ENCODE measurements at places on chromosomes 11 and 22.
A peak's percentile ranks its signal among the peaks of the same experiment; 100 is the strongest.

DNA sequence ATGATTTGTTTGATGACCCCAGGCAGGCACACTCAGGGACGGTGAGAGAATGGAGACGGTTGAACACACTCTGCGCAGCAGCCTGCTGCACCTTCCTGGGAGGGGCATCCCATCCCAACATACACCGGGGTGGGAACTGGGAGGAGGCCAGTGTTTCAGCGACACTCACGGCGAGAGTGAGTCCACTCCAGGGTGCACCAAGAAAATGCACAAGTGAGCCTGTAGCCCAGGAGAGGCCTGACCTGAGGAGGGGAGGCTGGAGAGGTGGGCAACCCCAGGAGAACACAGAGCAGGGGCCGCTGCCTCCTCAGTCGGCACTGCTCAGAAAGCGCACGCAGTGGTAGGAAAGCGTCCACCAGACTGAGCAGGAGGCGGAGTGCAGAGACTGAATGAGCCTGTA is 54.5 kb downstream of the IGF2 start:
- no peak for DNase-seq

DNA sequence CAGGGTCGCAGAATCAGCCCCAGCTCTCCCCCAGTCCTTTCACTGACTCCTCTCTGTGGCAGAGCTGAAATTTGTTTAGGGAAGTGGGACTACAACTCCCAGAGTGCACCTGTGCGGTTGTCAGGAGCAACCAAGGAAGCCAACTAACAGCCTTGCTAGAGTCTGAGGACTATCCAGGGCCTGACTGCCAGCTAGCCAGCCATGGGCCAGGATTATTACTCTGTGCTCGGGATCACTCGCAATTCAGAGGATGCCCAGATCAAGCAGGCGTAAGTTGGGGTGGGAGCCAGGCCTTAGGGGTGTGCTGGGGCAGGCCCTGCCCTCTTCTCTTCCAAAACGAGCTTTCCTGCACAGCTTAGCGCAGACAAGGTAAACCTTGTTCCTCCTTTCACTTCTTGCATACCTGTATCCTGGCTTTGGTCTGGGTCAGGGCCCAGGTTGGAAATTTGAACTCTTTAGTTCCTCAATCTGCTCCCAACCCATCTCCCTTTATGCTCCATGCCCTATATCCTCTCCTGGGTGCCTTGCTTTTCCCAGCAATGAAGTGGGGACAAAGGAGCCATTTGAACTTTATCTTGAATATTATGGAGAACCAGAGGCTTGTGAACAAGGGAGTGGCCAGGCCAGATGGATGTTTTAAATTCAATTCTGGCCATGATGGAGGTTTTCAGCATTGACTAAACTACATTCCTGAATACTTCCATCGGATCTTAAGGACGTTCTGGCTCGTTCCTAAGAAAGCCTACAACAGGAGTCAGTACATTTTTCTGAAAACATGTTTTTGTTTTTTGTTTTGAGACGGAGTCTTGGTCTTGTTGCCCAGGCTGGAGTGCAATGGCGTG is at the start of gene DNAJB13:
Gene DNAJB13 (plus strand): TSS at position 158 of the 842 bp plus-strand sequence. CDS start 44 bp downstream, at position 202.
- DNase-seq: peak; percentile 47

- DNase-seq: peak; percentile 33
These were observed 1.2 kb downstream of the KMT2A start for GRCh38 chr11:118437208-118438125.

GRCh38 chr11:28616160-28616965 is 508.2 kb downstream of the METTL15 start:
- no peak for DNase-seq

GRCh38 chr22:37427711-37428635 is 694 bp upstream of the ELFN2 start:
- no peak for DNase-seq

DNA sequence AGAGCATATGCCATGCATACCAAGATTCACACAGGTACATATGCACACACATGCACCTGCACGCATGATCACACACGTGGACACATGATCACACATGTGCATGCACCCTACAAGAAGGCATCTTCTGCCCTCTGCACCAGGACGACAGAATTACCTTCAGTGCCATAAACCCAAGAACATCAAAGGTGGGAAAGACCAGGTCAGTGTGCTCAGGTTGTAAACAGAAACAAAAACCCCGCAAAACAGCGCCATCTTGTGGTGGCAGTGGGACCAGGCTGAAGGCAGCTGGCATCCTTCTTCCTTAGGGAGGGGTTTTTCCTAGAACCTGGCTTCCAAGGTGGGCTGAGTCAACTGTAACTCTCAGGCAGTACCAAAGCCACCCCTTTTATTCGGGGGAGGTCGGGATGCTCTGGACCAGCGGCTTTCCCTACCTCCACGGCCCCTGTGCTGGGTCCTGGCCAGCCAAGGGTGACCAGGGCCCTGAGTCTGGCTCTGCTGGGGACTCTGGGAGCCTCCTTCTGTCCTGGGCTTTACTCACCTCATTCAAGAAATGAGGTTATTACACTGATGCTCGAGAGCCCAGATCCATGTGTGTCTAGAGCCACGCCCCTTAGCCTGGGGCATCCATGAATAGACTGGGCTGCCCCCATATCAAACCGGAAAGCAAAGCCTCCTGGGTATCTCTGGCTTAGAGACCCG is 69.4 kb upstream of the FGF3 start:
- peak; percentile 12 for DNase-seq

DNA sequence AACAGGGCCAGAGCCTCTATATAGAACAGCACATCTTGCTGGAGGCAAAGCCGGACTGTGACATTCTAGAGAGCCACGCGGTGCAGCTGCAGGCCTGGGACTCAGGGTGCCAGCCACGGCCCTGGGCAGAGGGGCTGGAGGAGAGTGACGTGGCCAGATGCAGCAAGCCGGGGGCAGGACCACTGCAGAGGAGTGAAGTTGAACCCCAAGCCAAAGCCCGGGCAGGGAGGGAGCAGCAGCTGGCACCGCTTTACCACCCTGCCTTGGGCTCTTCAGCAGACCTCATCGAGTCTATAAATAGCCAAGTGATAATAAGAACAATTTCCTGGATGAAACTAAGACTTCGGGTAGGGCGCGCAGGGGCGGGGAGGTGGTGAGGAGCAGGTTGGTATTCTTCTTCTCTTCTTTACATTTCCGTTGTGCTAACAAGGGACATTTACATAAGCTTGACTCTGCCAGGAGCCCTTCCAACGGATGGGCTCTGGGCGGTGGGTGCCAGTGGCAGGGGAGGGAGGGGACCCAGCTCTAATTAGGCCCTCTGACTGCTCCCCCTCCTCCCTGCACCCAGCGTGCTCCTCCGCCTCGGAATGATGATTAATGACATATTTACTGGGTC is 110.2 kb downstream of the ST3GAL4 start:
- DNase-seq: peak; percentile 41

- no peak for DNase-seq
These were observed 45.8 kb downstream of the ELFN2 start for GRCh38 chr22:37381489-37381888.

DNA sequence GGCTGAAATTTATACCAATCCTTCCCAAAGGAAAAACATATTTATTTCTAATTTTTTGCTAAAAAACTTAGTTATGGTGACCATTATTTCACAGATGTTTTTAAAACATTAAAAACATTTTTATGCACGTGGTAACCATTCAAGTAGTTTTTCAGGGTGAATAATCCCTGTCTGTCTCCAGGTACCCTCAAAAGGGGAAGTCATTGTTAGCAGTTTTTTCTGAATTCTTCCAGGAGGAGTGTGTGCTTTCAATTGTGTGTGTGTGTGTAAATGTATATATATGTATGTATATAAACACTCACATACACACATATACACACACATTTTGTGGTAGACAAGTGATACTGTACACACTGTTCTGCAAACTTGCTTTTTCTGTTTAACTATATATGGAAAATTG is 43.9 kb downstream of the MIAT start:
- DNase-seq: no peak

DNA sequence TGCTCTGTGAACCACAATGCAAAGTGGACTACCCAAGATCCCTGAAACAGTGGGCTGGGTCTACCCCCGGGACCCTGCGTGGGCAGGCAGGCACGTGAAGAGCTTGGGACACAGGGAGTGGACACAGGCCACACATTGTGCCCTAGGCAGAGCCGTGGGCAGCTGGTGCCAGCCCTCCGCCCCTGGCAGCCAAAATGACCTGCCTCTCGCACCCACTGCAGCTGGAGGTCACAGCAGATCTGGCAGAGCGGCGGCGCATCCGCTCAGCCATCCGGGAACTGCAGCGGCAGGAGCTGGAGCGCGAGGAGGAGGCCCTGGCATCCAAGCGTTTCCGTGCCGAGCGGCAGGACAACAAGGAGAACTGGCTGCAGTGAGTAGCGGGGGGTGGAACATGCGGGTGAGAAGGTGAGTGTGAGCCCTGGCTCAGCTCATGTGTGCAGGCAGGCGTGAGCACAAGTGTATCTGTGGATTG is 6.7 kb downstream of the SMTN start:
- DNase-seq: no peak

- no peak for DNase-seq
These were observed 670.0 kb upstream of the KIRREL3 start for GRCh38 chr11:127670374-127671119.

DNA sequence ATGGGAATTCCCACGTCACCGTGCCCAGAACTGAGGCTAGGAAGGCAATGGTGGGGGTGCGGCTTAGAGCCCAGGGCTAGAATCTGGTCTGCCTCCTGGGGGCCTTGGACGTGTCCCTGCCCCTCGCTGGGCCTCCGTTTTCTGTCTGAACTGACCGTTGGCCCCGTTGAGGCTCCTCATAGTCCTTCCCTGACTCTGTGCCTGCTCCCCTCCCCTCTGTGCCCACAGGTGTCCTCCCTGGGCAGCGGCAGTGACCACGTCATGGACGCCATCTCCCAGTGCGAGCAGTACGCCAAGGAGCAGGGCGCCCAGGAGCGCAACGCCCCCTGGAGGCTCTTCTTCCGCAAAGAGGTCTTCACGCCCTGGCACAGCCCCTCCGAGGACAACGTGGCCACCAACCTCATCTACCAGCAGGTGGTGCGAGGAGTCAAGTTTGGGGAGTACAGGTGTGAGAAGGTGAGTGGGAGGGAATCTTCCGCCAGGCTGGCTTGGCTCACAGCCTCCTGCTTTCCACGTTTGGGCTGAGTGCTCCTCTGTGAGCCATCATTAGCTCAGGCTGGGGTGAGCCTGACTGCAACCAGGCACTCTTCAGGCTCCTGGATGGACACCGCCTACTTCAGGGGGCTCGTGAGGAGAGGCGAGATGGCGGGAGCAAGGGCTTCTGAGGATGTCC is 63.9 kb downstream of the MYO7A start:
- no peak for DNase-seq

DNA sequence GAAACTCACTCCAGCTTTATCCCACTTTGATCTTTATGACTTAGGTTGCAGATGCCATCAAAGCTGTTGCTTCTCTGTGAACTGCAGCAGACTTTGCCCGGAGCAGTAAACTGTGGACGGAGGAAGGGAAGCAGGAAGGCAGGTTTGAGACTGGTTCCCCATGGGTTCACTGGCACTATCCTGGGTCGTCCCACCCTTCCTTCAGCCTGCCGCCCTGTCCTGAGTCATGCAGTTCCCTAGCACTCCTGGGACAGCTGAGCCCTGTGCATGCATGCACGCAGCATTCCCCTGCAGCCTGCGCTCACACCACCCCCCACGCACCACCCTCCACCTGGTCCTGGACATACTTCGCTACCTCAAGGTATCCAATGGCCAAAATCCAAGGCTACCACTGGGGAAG is 23.5 kb upstream of the P2RY2 start:
- no peak for DNase-seq

GRCh38 chr11:19723572-19724342 is 11.1 kb downstream of the NAV2 start:
- DNase-seq: no peak

GRCh38 chr22:20567993-20568417 is 60.6 kb downstream of the MED15 start:
- DNase-seq: no peak

DNA sequence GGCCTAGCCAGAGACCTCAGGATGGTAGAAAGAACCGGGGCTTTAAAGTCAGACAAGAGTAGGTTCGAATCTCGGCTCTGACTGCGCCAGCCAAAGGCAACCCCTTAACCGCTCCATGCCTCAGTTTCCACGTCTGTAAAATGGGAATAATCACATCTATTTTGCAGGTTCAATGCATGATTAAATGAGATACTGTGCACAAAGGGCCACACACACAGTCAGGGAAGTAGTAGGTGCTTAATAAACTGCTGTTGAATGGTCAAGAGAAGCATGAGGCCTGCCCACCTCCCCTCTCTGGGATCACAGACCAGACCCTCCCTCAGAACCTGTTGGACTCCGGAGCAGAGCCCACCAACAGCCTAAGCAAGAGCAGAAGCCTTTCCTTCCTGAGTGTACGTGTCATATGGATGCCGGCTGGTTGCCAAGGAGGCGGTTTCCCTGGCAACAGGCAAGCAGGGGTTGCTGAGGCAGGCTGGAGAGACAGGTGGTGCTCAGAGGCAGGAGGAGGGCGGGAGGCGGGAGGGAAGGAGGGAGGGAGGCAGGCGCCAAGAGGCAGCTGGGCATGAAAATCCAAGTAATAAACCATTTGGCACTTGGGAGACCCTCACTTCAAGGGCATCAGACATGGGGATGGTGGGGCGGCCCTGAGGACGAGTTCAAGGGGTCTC is 43.9 kb downstream of the NFAM1 start:
- DNase-seq: peak; percentile 87

DNA sequence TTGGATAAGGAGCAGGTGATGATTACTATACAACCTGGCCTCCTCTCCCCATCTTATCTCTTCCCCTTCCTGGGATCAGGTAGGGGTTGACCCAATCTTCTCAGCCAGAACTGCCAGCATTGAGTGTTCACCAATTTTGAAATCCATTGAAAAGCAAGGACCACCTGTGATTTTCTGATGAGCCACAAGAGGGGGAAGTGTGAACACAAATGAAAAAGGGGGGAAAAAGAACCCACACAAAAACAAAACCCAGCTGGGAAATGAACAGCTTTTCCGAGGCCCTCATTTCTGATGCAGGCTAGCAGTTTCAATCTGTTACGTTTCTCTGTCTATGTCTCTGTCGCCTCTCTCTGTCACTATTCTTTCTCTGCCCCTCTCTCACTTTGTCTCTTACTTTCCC is 161.9 kb downstream of the INSC start:
- peak; percentile 11 for DNase-seq

- DNase-seq: no peak
These were observed 2245.0 kb upstream of the RAG2 start for GRCh38 chr11:38842991-38843390.

- no peak for DNase-seq
These were observed 2.3 kb upstream of the CLPB start for GRCh38 chr11:72436661-72437060.

- DNase-seq: no peak
These were observed 371 bp downstream of the CCDC116 start for GRCh38 chr22:21632931-21633330.

DNA sequence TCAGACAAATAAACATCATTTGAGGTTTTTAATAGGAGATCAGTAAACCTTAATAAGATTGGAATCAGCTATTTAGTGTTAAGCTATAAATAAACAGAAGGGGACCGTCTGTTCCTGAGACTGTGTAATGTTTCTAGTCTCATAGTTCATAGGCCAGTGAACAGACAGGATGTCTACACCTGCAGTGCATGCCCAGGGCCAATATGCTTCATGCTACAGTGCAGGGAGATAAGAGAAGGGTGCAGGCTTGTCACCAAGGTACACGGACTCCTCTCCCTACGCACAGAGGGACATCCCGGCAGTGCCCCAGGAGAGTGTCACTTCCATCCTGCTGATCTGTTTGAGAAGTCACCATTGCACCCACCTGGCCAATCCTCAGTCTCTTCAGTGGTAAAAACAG is 148.6 kb downstream of the OPCML start:
- no peak for DNase-seq
